Stimulated activated CD4-positive, alpha-beta T cell treated with anti-CD3 and anti-CD28 coated beads, Interleukin-12 subunit alpha, Interleukin-12 subunit beta, amount 100 ng/mL, for 4 hours (primary cell): ENCODE measurements at places on chromosomes 7 and 10.

DNA sequence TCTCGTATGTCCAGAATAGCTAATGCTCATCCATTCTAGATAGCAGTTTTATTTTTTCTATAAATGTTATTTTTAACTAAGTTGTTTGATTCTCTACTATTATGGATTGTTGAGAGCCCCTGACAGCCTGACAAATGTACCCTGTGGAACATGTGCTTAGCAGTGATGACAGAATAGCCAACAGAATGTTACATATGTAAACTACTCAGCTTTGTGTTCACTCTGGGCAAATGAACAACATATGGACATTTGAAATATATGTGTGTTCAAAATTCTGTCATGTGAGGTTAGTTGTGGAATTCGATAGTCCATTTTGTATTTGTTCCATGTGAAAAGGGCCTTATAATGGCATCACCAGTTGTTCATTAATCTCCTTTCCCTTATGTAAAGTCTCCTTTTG, 199.7 kb downstream of the EXOC4 start:
- no peak for DNase-seq

- DNase-seq: no peak
Measured at GRCh38 chr7:41118486-41118885, 584.4 kb downstream of the INHBA start.

GRCh38 chr7:28315565-28316410, 96.5 kb upstream of the CREB5 start:
- DNase-seq: no peak

DNA sequence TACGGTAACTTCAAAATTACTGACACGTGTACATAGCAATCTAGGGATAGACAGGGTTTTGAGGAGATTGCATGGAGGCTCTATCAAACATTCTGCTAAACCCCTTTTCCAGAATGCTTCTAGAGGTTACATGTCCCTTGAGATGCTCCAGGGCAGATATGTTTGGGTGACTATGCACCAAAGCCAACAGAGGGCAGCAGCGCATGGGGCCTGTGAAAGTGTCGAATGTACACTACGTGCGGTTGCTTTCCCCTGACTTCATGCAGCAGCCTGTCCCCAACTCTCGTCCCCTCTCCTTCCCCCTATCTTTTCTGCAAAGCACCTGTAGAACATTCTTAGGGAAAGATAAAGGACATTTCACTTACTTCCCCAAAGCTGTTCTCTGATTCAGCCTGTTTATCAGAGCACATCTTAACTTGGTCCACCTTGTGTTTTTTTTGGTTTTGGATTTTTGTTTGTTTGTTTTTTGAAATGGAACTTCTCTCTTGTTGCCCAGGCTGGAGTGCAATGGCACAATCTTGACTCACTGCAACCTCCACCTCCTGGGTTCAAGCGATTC, 90.2 kb downstream of the UBE3C start:
- peak; percentile 15 for DNase-seq

DNA sequence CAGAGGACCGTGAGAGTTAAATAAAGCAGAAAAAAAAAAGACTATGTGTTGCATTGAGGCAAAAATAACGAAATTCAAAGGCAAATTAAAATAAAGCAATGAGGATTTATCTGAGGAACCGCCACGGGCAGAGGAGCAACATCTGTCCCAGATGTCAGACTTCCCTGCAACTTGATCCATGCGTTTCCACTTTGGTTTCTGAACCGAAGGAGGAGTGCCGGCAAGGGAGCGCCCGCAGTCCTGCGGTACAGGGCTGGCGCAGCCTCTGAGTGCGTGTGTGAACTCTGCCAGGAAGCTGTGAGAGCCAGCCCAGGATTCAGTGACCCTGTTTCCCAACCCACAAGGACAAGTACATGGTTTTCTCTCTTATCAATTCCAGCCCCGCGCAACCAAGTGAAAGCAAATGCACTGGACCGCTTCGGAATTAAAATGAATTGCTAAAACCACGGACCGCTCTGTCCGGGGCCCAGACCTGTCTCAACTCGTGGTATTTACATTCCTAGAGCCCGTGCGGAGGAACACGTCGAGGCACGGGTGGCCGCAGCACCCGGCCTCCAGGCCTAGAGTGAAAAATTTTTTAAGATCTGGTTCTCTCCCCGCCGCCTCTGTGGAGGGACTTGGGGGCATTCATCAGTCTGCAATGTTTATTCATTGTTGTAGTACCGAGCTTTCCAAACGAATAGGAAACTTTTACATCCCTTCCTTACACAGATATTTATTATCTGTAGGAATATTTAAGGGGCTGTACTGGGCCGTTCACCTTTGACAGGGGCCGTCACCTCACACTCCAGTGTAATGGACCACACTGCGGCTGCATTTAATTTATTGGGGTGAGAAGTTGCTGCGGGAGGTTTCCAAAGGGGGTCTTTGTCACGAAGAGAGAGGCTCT, 291.5 kb upstream of the NFE2L3 start:
- DNase-seq: no peak

DNA sequence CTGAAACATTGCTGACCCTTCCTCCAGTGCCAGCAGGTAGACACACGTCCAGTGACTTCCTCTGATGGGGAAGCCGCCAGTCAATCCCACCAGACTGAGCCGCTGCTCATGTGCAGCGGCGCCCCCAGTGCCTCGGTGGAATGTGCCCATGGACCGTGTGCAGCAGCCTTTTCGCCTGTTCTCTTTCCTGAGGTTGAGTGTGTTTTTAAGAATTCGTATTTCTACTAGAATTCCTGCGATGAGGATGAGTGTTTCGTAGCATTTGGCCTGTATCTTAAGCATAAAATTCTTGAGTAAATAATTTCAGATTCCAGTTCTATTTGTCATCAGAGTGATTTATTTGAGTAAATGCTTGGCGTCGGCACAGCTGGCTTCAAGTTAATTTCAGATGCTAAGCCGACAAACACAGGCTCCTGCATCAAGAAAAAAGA, 35.4 kb downstream of the BNIP3 start:
- no peak for DNase-seq

DNA sequence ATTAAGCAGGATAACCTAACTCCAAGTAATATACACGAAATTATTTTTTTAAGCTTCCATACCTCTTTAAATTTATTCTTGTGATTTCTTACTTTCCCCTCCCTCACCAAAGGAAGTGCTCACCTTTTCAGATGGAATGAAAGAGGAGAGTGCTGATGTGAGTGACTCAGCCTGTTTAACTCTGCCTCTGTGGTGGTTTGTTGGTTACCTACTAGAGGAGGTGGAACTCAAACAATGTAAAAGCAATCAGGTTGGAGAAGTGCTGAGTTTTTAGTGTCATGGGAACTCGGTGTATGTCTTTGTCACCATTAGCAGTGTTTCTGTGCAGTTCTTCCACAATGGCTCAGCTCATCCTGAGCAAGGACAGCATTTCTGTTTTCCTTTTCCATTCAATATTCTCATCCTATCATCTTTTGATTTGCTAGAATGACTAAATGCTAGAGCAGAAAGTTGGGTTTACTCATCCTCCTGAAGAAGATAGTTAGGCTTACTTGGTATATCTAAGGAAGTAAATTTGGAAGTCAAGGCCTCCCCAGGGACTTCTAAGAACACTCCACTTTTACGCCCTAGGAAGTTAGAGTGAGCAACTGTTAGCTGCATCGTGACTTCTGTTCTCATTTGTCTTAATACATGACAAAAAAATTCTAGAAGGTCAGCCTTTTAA, 6.0 kb downstream of the ADD3 start:
- no peak for DNase-seq

DNA sequence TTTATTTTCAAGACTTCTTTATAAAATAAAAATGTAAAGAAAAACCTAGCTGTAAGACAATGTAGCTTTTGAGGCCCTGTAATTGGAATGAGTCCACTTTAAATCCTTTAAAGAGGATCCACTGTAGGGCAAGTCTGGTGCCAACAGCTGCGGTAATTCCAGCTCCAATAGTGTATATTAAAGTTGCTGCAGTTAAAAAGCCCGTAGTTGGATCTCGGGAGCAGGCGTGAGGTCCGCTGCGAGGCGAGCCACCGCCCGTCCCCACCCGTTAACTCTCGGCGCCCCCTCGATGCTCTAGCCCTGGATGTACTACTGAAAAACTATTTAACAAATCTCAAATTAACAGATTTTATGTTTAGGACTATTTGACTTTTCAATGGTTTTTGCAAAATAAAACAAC, 414.7 kb upstream of the SEMA3C start:
- no peak for DNase-seq

- no peak for DNase-seq
Measured at GRCh38 chr7:34060196-34060947, 155.0 kb downstream of the BMPER start.

GRCh38 chr7:30148951-30149459, 14.2 kb downstream of the MTURN start:
- no peak for DNase-seq

- DNase-seq: no peak
Measured at GRCh38 chr10:29671228-29671780, 36.5 kb upstream of the SVIL start.

DNA sequence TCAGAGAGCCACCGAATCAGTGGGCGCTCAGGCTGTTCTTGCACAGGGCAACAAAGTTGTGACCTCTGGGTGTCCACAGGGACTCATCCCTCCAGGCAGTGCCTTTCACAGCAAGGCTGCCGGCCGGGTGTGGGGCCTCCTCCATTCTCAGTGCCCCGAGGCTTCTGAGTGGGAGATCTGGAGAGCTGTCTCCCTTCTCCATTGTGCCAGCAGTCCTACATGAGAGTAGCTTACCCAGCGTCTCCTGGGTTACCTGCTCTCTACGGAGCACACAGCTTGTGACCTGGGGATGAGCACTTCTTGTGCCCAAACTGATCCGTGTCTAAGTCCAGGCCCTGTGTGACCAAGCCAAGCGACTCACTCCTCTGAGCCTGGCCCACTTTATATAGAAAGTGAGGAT, 240.9 kb upstream of the GRB10 start:
- DNase-seq: no peak

DNA sequence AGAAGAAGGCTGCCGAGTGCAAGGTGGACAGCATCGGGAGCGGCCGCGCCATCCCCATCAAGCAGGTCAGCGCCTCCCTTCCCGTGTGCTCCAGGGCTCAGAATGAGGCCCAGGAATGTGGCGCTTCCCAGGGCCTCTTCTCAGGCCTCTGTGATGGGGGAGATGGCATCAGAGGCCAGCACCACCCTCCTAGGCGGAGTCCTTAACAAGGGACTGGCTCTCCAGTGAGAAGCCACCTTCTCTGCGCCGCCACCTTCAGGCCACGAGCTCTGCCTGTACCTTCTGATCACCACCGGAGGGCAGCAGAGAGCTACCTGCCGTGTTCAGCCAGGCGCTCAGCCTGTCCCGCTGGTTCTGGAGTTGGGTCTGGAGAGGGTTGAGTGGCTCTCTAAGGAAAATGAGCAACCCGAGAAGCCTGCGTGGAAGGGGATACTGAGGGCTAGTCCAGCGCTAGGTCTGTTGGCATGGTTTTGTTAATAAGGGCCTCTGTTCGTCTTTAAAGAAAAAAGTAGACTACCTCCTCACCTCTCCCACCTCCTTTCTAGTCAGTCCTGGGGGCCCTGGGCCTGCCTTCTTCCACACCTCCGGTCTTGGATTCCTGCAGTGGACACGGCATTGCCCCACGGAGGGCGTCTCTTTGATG, 37.7 kb downstream of the AGAP3 start:
- peak; percentile 82 for DNase-seq

DNA sequence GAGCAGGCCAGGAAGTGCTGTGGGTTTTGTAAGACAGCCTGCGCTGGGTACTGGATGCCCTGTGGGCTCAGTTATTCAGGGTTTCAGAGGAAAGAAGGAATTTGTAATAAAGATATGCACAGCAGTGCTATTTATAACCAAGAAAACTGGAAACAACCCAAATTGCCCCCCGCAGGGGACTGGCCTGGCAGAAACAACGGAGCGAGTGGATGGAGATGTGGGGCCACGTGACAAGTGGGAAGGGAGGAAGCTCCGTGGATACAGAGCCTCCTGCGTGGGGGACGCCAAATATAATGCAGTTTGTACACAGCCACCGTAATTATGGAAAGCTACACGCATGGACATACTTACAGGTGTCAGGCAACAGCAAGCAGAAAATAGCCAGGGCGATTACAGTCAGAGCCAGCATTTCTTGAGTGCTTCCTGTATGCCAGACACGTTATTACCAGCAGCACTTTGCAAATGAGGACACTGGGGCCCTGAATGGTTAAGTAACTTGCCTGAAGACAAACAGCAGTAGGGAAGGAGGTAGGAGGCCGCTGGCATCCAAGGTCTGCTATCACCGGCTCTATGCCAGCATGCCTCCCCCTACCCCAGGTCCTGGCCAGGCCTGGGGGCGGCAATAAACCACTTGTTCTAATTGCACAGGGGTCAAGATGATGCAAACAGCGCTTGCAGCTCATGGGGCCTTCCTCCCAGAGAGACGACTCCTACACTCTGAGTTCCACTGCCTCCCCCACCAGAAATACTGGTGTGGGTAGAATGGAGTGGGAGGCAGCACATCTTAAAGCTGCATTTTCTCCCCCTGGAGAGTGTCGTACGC, 8.7 kb upstream of the CAMK2B start:
- DNase-seq: no peak

DNA sequence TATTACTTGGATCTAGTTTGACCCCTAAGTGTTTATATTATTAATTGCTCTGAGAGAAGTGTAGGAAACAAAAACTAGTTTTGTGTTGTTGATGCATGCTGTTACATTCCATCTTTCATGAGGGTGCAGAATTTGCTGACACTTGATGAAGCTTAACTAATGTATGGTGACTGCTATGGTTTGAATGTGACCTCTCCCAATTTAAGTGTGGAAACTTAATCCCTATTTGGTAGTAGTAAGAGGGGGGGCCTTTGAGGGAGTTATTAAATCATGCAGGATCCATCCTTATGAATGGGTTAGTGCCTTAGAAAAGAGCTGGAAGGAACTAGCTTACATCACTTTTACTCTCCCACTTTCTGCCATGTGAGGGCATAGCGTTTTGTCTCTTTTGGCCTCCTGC, 142.5 kb downstream of the PCLO start:
- DNase-seq: no peak

- no peak for DNase-seq
Measured at GRCh38 chr7:46671108-46671769, 750.2 kb upstream of the IGFBP3 start.

GRCh38 chr10:36675458-36675880, 449.9 kb upstream of the ANKRD30A start:
- DNase-seq: no peak

GRCh38 chr10:78263521-78263988, 229.9 kb downstream of the RPS24 start:
- no peak for DNase-seq

- no peak for DNase-seq
Measured at GRCh38 chr10:74025380-74025978, 27.6 kb downstream of the VCL start.

GRCh38 chr7:133408212-133408611, 155.3 kb downstream of the EXOC4 start:
- DNase-seq: no peak

DNA sequence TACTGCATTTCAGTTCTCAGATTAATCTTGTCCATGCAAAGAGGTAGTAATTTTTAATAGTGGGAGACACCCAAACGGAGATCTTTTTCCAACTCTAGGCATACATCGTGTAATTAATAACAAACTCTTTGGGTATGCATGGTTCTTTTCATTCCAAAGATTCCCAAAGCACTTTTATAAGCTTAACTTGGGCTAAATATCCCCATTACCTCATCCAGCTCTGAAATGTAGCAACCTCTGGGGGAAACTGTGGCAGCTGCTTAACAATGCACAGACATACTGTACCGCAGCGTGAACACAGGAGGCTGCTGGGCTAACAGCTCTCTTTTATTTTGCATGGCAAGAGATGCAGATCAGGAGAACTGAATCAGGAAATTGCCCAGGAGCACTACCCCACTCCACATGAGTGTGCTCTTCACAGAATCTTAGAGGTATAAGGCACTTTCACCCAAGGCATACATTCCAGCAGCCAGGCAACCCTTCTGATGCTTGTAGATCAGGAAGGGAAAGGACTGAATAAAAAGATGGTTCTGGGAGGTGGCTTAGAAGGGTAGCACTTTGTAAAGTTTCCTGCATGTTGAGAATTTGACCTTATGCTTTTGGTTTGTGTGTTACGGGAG, 114.4 kb upstream of the GLI3 start:
- no peak for DNase-seq
